Activated naive CD8-positive, alpha-beta T cell treated with anti-CD3 and anti-CD28 coated beads for 36 hours (primary cell): ENCODE measurements at places on chromosomes 11 and 22.

DNA sequence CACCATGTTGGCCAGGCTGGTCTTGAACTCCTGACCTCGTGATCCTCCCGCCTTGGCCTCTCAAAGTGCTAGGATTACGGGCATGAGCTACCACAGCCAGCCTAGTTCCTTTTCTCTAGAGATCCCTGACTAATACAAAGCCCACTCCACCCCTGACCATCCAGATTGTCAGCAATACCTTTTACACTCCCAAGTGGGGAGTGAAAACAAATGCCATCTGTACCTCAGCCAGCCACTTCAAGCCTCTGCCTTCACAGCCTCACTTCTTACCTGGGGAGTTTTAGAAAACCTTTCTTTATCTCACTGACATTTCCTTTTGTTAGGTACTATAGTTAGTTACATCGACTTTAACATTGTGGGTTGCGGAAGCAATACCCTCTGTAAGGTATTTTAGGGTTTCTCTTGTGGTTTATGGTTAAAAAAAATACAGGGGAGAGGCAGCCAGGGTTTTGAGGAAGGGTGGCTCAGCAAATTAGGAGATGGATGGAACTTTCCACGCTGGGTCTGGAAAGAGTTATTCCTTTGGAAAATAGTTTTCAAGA lies 8.9 kb downstream of the TOM1 start:
- no peaks in the 10 kb centered on the region for H3K27me3 ChIP-seq
- H3K4me3 ChIP-seq: no peak overlapping the region
- DNase-seq: no peak

- DNase-seq: no peak
- H3K4me1 ChIP-seq: no peaks in the 10 kb centered on the region
- H3K36me3 ChIP-seq: no peaks in the 10 kb centered on the region
- H3K27me3 ChIP-seq: peaks cover 7% of the 10 kb centered on the region
Measured at GRCh38 chr11:114302663-114303062, 6.5 kb downstream of the NNMT start.

GRCh38 chr22:27654546-27655445 lies 146.8 kb downstream of the MN1 start:
- DNase-seq: no peak
- peaks cover 5% of the 10 kb centered on the region for H3K27me3 ChIP-seq
- H3K27ac ChIP-seq: no peak overlapping the region
- no peaks in the 10 kb centered on the region for H3K36me3 ChIP-seq
- H3K4me1 ChIP-seq: no peaks in the 10 kb centered on the region
- no peak overlapping the region for H3K4me3 ChIP-seq

GRCh38 chr11:111530091-111530490 lies 10.4 kb upstream of the LAYN start:
- no peak overlapping the region for H3K27ac ChIP-seq
- peaks cover 9% of the 10 kb centered on the region for H3K27me3 ChIP-seq
- DNase-seq: no peak
- peaks cover 5% of the 10 kb centered on the region for H3K36me3 ChIP-seq

- no peaks in the 10 kb centered on the region for H3K27me3 ChIP-seq
- H3K36me3 ChIP-seq: no peaks in the 10 kb centered on the region
- no peak overlapping the region for H3K27ac ChIP-seq
- no peak overlapping the region for H3K4me3 ChIP-seq
- no peaks in the 10 kb centered on the region for H3K4me1 ChIP-seq
- DNase-seq: no peak
Measured at GRCh38 chr11:132253469-132254264, 883.3 kb downstream of the NTM start.

- H3K4me1 ChIP-seq: peaks cover 7% of the 10 kb centered on the region
- H3K27ac ChIP-seq: no peak overlapping the region
- DNase-seq: no peak
- no peaks in the 10 kb centered on the region for H3K36me3 ChIP-seq
Measured at GRCh38 chr22:36770513-36771231, 5.2 kb downstream of the IFT27 start.

DNA sequence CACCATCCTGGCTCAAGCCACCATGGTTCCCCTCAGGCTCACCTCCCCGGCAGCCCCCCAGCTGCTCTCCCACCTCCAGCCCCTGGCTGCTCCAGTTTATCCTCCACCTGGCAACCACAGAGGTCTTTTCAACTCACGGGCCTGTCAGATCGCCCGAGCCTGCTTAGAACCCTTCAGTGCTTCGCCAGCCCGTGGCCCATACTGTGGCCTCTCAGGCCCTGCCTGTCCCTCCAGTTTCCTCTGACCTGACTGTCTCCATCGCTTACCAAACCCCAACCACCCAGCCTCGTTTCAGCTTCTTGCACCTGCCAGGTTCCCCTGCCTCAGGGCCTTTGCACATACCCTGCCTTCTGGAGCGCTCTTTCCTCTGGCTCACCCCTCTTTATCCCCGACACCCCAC lies 6.9 kb downstream of the KCNC1 start:
- H3K4me3 ChIP-seq: no peak overlapping the region
- H3K4me1 ChIP-seq: peaks cover 2% of the 10 kb centered on the region
- DNase-seq: no peak

GRCh38 chr22:36571991-36572390 lies 43.0 kb upstream of the EIF3D start:
- no peak overlapping the region for H3K4me3 ChIP-seq
- DNase-seq: no peak
- no peaks in the 10 kb centered on the region for H3K4me1 ChIP-seq
- H3K27me3 ChIP-seq: peaks cover 9% of the 10 kb centered on the region

DNA sequence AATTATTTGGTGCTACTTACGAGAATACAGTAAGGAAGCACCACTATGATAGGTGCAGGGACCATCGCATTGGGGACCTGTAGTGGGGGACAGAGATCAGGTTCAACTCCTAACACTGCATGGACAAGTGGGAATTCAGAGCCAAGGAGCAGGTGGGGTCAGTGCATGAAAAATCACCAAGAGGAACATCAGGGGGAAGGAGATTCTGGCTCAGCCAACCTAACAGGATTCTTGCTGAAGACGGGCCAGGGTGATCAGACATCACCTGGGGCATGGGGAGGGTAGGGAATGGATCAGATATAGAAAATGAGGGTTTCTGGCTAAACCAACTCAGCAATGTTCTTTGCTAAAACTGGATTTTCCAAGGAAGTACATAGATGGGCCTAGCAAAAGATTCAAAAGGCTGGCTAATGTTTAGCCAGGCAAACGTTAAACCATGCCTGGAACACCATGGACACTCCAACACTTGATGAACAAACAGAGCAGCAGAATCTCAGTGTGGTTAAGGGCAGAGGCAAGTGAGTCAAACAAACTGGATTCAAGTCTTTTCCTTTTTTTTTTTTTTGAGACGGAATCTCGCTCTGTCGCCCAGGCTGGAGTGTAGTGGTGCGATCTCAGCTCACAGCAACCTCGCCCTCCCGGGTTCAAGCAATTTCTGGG lies 70.0 kb downstream of the MICAL3 start:
- no peak overlapping the region for H3K4me3 ChIP-seq
- DNase-seq: no peak
- H3K36me3 ChIP-seq: peaks cover 2% of the 10 kb centered on the region
- no peak overlapping the region for H3K27ac ChIP-seq
- no peaks in the 10 kb centered on the region for H3K27me3 ChIP-seq
- peaks cover 9% of the 10 kb centered on the region for H3K4me1 ChIP-seq

DNA sequence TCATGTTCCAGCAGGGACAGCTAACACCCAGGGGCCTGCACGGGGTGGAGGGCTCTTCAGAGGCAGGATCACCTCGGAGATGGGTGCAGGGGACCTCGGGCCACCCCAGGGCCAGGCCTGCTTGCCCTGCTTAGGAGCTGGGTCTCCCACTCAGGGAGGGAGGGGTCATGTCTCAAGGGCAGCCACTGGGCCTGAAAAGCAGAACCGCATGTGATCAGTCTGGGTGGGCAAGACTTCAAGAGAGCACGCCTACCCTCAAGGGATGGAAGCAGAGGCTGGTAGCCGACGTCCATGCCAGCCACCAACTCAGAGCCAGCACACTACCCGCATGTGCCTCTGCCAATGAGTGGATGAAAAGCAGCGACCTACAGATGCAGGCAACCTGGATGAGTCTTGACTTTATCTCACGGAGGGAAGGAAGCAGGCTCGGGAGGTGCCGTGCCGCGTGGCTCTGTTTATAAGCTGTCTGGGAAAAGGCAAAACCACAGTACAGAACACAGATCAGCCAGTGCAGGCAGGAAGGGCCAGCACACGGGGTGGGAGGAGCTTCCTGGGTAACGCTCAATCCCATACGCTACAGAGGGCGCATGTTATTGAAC lies 16.0 kb downstream of the TBX1 start:
- peaks cover 65% of the 10 kb centered on the region for H3K27me3 ChIP-seq
- DNase-seq: no peak
- H3K36me3 ChIP-seq: no peaks in the 10 kb centered on the region
- H3K27ac ChIP-seq: no peak overlapping the region
- H3K4me3 ChIP-seq: no peak overlapping the region

DNA sequence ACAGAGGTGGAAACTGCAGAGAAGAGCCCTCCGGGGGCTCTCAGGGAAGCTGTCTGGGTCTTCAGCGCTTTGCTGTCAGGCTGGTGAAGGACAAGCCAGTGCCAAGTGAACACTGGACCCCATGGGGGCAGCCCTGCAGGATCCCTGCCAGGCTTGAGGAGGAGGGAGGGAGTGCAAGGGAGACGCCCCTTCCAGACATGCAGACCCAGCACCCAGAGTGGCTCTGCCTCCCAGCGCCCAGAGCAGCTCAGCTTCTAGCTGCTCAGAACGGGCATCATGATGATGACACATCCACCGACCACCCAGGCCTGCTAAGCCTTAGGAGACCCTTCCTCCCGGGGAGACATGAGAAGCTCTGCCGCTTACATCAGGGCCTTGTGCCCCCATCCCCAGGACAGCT lies 39.7 kb downstream of the TBX1 start:
- no peak for DNase-seq
- H3K36me3 ChIP-seq: peaks cover 8% of the 10 kb centered on the region
- H3K4me3 ChIP-seq: no peak overlapping the region
- no peaks in the 10 kb centered on the region for H3K4me1 ChIP-seq
- H3K27me3 ChIP-seq: no peaks in the 10 kb centered on the region

- H3K4me1 ChIP-seq: peaks cover 12% of the 10 kb centered on the region
- H3K27ac ChIP-seq: no peak overlapping the region
- H3K36me3 ChIP-seq: no peaks in the 10 kb centered on the region
- H3K4me3 ChIP-seq: peak overlapping the region; percentile 62
Measured at GRCh38 chr22:20430720-20431510, 6.7 kb downstream of the SCARF2 start.

DNA sequence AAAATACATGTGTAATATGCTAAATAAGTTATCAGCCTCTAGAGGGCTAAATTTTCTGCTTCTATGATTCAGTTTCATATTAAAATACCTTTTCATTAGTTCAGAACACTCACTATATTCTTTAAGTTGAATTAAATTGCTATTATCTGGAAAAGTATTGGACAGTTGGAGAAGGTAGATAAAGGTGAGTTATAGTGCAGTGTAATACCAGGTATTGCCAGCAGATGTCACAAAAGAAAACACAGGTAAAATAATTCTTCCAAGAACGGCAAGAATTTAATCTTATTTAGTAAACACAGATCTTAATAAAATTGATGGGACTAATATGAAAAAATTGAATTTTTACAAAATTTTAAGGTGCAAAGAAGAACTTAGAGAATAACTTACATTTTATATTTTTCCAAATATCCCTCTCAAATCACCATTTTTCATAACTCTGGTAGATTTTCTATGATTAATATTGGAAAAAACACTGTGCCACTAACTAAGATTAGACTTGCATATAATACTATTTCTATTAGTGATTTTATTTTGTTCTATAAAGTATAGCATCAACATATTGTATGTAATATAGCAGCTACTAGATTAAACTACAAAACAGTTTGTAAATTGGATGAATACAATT lies 1.7 kb upstream of the LRRC4C start:
- DNase-seq: no peak
- H3K27ac ChIP-seq: no peak overlapping the region
- H3K4me3 ChIP-seq: no peak overlapping the region
- no peaks in the 10 kb centered on the region for H3K36me3 ChIP-seq
- H3K27me3 ChIP-seq: peaks cover 26% of the 10 kb centered on the region
